ENCODE measurements at places on chromosomes 12 and 14.

DNA sequence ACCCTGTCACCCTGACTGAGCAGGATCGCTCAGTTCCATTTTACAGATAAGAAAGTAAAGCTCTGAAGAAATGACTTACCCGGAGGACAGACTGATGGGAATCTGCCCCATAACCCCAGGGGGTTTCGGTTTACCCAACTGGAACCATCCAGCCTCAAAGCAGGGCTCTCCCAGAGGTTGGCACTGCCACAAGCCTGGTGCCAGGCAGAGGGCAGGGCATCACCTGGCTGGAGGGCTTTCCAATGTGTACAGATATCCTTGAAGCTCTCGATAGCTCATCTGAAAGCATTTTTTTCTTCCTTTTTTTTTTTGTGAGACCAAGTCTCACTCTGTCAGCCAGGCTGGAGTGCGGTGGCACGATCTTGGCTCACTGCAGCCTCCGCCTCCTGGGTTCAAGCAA lies 33.2 kb downstream of the STON2 start:
- no peak for DNase-seq

DNA sequence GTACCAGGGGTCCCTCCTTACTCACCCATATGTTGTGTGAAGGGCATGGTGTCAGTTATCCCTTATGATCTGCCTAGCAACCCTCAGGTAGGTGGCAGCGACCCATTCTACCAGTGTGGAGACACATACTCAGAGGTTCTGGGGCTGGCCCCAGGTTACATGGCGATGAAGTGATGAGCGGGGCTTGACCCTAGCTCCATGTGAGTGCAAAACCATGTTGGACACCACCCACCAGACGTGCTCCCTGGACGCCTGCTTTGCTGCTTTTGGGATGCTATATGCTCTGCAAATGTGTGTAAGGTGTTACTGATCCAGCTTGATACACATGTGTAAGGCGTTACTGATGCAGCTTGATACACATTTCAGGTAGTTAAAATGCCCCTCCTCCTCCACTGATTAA lies 33.3 kb downstream of the EP400 start:
- no peak for DNase-seq

DNA sequence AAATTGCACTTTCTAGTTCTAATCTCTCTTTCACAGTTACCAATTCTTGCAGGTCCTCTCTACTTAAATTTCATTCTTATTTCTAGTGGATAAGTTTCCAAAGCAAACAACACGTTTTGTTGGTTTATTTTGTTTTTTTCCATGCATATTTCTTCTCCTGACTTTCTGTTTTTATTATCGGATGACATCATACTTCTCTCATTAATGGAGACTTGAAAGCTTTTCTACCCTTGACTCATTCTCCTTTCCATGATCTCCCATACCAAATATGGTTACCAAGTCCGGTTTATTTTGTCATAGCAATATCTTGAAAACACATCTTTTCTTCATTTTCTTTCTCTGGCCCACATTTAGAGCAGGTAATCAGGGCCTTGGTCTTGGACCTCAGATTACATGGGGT lies 796.5 kb downstream of the GALC start:
- no peak for DNase-seq

DNA sequence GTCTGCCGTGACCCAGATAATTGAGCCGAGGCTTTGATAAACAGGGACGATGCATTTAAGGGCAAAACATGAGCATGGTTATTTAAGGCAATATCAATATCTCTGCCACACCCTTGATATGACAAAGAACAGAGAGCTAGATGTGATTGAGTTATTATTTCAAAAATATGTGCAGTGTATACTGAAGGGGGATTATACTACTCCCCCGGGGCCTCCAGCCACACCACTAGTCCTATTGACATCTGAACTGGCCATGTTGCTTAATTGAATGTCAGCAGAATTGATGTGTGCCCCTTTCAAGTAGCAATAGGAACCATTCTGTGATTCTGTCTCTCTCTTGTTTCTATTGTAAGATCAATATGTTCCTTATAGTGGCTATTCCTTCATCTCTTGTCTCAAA lies 794.8 kb upstream of the SEL1L start:
- DNase-seq = no peak

GRCh38 chr12:77591959-77592743 lies 238.5 kb upstream of the NAV3 start:
- DNase-seq = no peak

DNA sequence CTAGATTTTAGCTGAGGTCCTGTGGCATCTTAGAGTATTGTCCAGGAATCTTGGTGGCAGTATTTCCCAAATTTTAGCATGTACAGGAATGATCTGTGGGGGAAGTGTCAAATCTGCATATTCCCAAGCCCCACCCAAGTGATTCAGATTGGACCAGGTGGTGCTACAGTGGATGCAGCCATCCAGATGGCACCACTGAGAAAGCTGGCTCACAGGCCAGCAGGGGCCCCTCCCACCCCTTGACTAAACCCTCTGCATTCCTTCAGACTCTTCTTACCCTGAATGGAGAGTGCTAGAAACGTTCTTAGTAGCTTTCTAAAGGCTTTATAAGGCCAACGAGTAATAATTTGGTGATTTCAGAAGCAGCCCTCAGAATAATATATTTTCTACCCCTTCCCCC lies 255.2 kb downstream of the NRXN3 start:
- DNase-seq = no peak

Measured in CD4-positive, alpha-beta T cell treated with Interleukin-1 beta for 1 hour (primary cell).